ENCODE measurements at places on chromosomes 13 and 19. TPM values are rescaled to one million over a fixed set of nuclear protein-coding genes. Genes with fewer than 3 reads are reported as not detected.

The PRR20C gene
- not detected for total RNA-seq

The FGF14 gene
- total RNA-seq = 3.4 TPM

The ZFR2 gene
- 0.34 TPM for total RNA-seq

The LILRB2 gene
- total RNA-seq = 44.7 TPM

The IZUMO2 gene
- not detected for total RNA-seq

The MADCAM1 gene
- 4.4 TPM for total RNA-seq

The LGALS14 gene
- not detected for total RNA-seq

The ZNF358 gene
- 44.1 TPM for total RNA-seq

Measured in lung (tissue), 17 donors.